ENCODE measurements at places on chromosomes 13 and 19. TPM values are rescaled to one million over a fixed set of nuclear protein-coding genes. Genes with fewer than 3 reads are reported as not detected.

The SYNE4 gene
- total RNA-seq: 3.7 TPM

DNA sequence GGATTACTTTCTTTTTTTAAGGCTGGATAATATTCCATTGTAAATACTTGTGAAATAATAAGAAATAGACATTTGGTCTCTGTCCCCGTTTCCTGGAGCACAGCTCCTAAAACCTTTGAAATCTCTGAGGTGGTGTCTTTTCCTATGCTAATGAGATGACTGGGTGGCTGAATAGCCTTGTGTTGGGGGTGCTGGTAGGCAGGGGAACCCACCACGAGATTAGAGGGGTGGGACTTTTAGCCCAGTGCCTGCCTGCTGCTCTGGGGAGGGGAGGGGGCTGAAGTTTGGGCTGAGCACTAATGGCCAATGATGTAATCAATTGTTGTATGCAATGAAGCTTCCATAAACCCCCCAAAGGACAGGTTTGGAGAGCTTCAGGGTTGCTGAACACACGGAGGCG is 175.7 kb downstream of the FGF9 start:
- no peak overlapping the region for H3K27ac ChIP-seq
- DNase-seq: no peak

GRCh38 chr13:113880651-113881611 is 17.1 kb upstream of the GAS6 start:
- H3K27ac ChIP-seq: no peak overlapping the region

The DZIP1 gene
- total RNA-seq: 0.10 TPM

- H3K4me1 ChIP-seq: no peaks in the 10 kb centered on the region
- no peak for DNase-seq
- no peak overlapping the region for H3K27ac ChIP-seq
- no peaks in the 10 kb centered on the region for H3K27me3 ChIP-seq
Observed at GRCh38 chr19:22604571-22605274, 29.4 kb upstream of the ZNF492 start.

DNA sequence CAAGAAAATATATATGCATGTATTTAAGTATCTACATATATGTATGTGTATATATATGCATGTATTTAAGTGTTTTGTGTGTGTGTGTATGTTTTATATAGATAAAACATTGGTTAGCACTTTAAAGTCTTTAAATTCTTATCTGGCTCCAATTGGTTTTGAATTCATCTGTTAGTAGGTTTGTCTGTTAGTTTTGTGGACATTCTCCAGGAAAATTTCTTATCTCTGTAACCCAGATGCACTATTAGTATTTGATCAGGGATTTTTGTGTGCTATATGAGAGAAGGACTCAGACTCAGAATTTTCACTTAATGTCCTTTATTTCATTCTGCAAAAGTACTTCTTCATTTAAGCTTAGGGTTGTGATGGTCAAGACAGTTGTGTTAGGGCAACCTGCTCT is 103.1 kb downstream of the ITGBL1 start:
- H3K27ac ChIP-seq: no peak overlapping the region
- DNase-seq: no peak
- no peak overlapping the region for H3K4me3 ChIP-seq

DNA sequence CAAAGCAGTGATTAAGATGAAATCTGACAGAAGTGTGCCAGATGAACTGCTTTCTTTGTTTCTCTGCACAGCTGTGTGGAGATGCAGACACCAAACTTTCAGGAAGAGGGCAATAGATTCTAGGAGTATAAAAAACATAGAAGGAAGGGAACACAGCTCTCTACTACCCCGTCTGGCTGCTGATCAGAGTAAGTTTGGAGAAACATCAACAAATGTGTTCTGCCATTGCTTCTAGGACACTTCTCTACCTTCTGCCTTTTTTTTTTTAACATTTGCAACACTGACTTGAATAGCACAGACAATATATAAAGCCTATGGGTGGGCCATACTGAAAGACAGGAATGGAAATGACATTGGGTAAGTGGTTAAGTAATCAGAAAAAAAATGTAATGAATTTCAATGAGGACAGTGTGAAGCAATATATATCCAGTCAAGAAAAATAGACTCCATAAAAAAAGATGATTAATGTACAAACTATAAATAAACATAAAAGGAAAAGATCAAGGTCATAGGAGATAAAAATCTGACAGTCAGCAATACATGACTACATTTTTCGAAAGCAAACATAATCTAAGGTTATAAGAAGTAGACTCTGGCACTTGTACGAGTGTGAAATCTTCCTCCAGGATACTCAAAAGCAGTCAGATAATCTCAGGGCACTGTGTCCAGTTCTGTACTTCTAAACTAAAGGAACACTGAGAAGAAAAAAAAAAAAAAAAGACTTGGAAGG is 21.4 kb downstream of the NUFIP1 start:
- H3K4me1 ChIP-seq: no peaks in the 10 kb centered on the region
- peaks cover 19% of the 10 kb centered on the region for H3K36me3 ChIP-seq
- H3K4me3 ChIP-seq: no peak overlapping the region

DNA sequence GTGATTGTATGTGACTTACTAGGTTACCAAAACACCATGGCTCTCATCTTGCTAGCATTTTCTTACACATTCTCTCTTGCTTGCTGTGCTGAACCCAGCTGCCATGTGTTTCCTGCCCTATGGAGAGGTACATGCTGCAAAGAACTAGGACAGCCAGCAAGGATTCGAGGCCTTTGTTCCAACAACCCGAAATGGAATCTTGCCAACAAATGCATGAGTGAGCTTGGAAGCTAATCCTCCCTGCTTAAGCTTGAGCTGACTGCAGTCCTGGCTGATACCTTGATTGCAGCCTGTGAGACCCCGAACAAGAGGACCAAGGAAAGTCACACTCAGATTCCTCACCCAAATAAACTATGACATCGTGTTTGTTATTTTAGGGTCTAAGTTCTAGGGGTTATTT is 651.2 kb downstream of the SLITRK6 start:
- H3K4me3 ChIP-seq: no peak overlapping the region
- no peaks in the 10 kb centered on the region for H3K4me1 ChIP-seq
- H3K27ac ChIP-seq: no peak overlapping the region
- H3K27me3 ChIP-seq: no peaks in the 10 kb centered on the region
- no peaks in the 10 kb centered on the region for H3K36me3 ChIP-seq
- no peak for DNase-seq

GRCh38 chr19:12792051-12792852 is 966 bp downstream of the JUNB start:
- H3K4me3 ChIP-seq: peak overlapping the region; percentile 100
- H3K27me3 ChIP-seq: no peaks in the 10 kb centered on the region
- peak overlapping the region; percentile 98 for H3K27ac ChIP-seq
- H3K4me1 ChIP-seq: peaks cover 27% of the 10 kb centered on the region
- peak; percentile 66 for DNase-seq

The COX7A1 gene
- total RNA-seq: not detected

The CEACAM1 gene
- 2.4 TPM for total RNA-seq

The CCL25 gene
- total RNA-seq: not detected

DNA sequence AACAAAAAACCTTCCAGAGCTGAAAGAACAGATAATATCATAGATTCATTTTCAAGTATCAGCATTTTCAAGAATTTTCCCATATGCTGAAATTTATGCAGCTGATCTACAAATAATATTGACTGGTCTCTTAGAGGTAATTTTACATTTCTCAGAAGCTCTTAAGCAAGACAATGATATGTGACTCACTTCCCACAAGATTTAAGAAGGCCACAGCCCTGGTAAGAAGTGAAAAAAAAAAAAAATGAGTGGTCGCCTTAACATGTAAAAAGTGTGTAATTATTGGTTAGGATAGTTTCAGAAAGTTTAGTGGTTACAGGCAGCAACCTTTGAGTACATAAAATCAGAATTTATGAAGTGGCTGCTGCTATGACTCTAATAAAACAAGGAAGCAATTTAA is 54.5 kb downstream of the NUFIP1 start:
- H3K4me3 ChIP-seq: no peak overlapping the region
- H3K27ac ChIP-seq: no peak overlapping the region
- no peak for DNase-seq

The C19orf85 gene
- not detected for total RNA-seq

The BIVM gene
- 15.6 TPM for total RNA-seq

The RFPL4AL1 gene
- not detected for total RNA-seq

DNA sequence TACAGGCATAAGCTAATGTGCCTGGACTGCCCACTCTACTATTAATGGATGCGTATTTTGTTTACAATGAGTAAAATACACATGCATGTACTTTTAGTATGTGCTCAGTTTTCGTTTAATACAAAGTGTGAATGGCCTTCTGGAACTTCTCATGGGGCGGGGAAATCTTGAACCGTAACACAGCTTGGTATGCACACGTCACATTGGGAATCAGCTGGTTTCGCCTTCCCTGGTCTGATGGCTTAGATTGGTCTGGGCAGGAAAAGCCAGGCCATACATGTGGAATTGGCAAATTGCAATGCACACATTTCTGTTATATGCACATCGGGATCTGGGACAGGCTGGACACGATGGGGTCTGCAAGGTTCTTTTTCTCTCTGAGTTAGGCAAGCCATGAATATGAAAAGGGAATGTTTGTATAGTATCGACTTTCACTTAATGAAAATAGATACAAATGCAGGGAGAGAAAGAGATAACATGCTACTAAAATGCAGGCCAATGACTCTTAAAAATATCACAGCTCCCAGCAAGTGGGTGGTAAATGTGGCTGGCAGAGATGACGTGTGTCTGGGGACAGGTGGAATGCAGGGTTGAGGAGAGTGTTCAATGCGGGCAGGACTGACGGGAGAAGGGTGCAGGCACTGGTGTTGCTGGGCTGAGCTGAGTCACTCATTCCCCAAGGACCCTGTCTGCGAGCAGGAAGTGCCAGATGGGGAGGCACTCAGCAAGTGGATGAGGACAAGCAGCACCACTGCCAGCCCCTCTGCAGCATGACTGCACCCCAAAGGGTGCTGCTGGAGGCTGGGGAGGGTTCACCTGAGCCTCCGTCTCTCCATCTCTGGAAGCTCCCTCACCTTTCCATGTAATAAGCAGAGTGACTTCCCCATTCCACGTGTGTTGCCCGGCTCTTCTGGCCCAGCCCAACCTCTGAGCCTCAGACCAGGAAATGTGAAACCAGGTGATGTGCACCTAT is 204.0 kb upstream of the GPR12 start:
- peaks cover 13% of the 10 kb centered on the region for H3K27me3 ChIP-seq
- no peak overlapping the region for H3K27ac ChIP-seq
- no peak for DNase-seq
- H3K4me1 ChIP-seq: no peaks in the 10 kb centered on the region
- no peak overlapping the region for H3K4me3 ChIP-seq

The FGF14 gene
- 0.03 TPM for total RNA-seq

DNA sequence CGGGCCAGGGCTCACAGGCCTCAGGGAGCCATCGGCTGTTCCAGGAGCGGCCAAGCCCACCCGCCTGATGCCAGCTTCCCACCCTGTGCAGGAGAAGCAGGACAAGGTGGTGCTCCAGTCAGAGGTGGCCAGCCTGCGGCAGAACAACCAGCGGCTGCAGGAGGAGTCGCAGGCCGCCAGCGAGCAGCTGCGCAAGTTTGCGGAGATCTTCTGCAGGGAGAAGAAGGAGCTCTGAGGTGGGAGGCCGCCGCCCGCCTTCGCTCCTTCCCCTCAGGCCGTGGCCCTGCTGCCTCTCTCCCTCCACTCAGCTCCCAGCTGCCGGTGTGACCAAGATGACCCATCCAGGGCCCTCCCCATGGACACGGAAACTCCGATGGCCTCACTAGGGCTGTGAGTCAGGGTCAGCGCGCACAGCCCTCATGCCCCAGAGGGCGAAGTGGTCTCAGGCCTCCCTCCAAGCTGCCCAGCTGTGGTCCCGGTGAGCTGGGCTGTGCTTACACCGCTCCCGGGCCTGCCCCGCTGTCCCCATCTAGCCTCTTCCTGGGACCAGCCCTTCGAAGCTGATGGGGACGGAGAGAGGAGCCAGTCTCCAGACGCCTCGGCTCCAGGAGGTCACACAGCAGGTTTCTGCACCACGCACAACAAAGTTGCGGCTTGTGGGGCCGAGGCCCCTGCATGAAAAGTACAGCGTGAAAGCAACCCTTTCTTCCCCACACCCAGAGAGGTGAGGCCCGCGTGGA is 17.8 kb downstream of the DPF1 start:
- H3K27me3 ChIP-seq: peaks cover 2% of the 10 kb centered on the region
- no peak overlapping the region for H3K27ac ChIP-seq
- H3K4me1 ChIP-seq: no peaks in the 10 kb centered on the region
- no peak overlapping the region for H3K4me3 ChIP-seq

GRCh38 chr13:51329606-51330005 is 9.9 kb upstream of the SERPINE3 start:
- peaks cover 4% of the 10 kb centered on the region for H3K4me1 ChIP-seq
- no peaks in the 10 kb centered on the region for H3K36me3 ChIP-seq
- peaks cover 10% of the 10 kb centered on the region for H3K27me3 ChIP-seq
- no peak overlapping the region for H3K27ac ChIP-seq
- DNase-seq: no peak

DNA sequence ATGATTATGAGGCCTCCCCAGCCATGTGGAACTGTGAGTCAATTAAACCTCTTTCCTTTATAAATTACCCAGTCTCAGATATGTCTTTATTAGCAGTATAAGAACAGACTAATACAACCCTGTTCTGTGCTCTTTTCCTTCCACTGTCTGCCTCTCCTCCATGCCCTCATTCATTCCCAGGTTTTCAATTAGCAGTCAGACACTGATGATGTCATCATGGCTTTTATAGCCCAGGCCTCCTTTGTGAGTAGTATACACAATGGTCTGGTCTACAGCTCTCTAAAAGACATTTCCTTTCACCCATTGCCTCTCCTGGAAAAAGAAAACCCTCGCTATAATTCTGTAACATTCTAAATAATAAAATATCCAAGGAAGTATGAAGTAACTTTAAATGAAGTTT is 25.5 kb downstream of the FGF14 start:
- DNase-seq: no peak
- no peaks in the 10 kb centered on the region for H3K4me1 ChIP-seq
- H3K36me3 ChIP-seq: no peaks in the 10 kb centered on the region
- H3K27me3 ChIP-seq: no peaks in the 10 kb centered on the region
- H3K4me3 ChIP-seq: no peak overlapping the region

GRCh38 chr19:14350866-14351265 is 30.4 kb upstream of the ADGRE5 start:
- no peak overlapping the region for H3K4me3 ChIP-seq
- H3K27me3 ChIP-seq: no peaks in the 10 kb centered on the region
- no peaks in the 10 kb centered on the region for H3K36me3 ChIP-seq

- no peak overlapping the region for H3K4me3 ChIP-seq
- H3K36me3 ChIP-seq: no peaks in the 10 kb centered on the region
- DNase-seq: no peak
- H3K4me1 ChIP-seq: no peaks in the 10 kb centered on the region
- no peak overlapping the region for H3K27ac ChIP-seq
- no peaks in the 10 kb centered on the region for H3K27me3 ChIP-seq
Observed at GRCh38 chr19:46133777-46134241, 9.3 kb upstream of the IGFL3 start.

All from T-cell (primary cell).